Activated CD8-positive, alpha-beta memory T cell treated with anti-CD3 and anti-CD28 coated beads, Interleukin-2, amount 50 U/mL, for 4 hours (primary cell): ENCODE measurements at places on chromosomes 16 and 17.
A peak's percentile ranks its signal among the peaks of the same experiment; 100 is the strongest.

DNA sequence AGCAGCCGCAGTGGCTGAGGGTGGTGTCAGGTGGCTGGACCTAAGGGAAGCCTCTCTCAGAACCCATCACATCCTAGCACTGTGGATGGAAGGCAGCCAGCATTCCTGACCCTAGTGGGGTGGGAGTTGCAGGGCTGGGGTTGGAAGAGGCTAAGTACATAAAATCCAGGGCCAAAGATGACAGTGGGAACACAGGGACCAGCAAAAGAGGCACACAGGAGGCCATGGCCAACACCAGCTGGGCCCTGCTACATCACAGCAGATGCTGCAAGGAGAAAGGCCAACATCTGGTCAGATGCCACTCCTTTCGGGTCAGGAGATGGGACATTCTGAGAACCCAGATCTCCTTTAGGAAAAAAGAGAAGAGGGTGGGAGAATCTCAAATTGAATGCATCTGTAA is 415.4 kb downstream of the SLC39A11 start:
- DNase-seq, result no peak

- no peak for DNase-seq
These were observed 103.1 kb downstream of the RPTOR start for GRCh38 chr17:80647746-80648145.

DNA sequence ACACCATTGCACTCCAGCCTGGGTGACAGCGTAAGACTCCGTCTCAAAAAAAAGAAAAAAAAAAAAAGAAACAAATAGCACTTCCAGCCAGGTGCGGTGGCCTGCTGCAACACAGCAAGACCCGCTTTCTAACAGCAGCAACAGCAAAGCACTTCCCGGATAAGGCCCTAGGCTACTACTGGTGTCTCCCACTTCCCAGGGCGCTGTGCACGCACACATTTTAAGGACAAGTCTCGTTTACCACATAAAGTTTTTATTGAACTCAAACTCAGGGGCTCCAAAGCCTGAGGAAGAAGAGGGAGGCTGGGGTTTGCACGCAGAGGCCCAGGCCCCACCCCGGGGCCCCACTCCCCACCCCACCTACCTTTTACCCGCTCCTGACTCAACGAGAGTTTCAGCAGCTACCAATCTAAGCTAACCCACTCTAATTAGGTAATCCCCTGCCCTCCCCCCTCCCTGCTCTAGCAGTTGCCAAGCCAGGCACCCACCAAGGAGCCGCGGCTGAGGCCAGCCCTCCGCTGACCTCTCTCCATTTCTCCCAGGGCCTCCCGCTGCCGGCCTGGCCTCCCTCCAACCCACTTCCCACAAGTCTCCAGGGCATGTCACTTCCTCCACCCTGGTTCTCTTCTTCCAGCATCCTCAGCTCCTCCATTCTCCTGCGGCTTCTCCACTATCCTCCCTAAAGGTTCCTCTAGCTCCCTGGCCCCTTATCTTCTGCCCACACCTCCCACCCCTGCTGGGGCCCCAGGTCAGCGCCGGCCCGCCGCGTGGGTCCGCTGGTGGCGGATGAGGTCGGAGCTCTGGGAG is 2.4 kb downstream of the ZNF768 start:
- DNase-seq, result no peak

- no peak for DNase-seq
These were observed 92.8 kb upstream of the PMFBP1 start for GRCh38 chr16:72264771-72265170.

GRCh38 chr16:1990351-1991134 is 773 bp downstream of the SYNGR3 start:
- peak; percentile 55 for DNase-seq

- DNase-seq, result no peak
These were observed 11.8 kb downstream of the LASP1 start for GRCh38 chr17:38881600-38882191.

DNA sequence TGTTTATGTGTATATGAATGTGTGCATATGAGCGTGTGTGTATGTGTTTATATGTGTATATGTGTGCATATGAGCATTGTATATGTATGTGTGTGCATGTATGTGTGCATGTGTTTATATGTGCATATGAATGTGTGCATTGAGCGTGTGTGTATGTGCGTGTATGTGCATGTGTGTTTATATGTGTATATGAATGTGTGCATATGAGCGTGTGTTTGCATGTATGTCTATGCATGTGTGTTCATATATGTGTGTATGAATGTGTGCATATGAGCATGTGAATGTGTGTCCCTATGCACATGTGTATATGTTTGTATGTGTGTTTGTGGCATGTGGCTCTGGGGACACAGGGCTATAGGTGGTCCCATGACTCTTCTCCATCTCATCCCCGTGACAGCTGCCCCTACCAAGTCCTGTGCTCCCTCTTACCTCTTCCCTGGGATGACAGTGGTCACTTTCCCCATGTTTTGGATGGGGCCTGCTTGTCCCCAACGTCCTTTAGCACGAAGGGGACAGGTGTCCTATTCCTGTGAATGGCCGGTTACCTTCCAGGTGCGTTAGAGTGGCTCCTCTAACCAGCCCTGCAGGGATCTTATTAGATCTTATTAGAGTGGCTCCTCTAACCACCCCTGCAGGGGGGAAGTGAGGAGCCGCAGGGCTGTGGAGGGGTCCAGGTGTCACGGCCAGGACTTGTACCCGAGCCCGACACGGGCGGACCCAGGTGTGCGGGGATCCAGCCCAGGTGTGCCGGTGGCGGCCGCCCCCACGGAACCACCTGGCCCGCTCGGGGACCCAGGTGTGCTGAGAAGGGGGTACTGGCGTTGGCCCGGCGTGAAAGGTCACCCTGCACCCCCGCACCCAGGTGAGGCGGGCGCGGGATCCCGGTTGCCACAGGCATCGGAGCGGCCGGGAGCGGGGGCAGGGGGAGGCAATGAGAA is 105.6 kb downstream of the SEC14L1 start:
- DNase-seq, result no peak

GRCh38 chr17:59844884-59845594 is 47.7 kb downstream of the TUBD1 start:
- no peak for DNase-seq

GRCh38 chr16:66408163-66409048 is 18.7 kb upstream of the BEAN1 start:
- no peak for DNase-seq

DNA sequence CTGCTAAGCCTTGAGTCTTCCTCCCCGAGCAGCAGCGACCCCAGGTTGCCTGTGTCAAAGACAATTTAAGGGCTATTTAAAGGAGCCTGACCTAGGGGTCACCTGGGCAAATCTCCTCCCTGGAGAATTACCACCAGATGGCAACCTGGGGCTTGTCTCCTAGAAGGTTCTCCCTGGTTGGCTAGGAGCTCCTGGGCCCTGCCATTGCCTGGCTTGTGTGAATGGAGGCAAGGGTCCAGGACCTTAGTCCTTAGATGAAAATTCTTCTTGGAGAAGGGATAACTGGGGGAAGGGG is 51.3 kb upstream of the TAC4 start:
- no peak for DNase-seq

GRCh38 chr16:67207249-67208091 is 8.5 kb downstream of the ELMO3 start:
- DNase-seq, result no peak

DNA sequence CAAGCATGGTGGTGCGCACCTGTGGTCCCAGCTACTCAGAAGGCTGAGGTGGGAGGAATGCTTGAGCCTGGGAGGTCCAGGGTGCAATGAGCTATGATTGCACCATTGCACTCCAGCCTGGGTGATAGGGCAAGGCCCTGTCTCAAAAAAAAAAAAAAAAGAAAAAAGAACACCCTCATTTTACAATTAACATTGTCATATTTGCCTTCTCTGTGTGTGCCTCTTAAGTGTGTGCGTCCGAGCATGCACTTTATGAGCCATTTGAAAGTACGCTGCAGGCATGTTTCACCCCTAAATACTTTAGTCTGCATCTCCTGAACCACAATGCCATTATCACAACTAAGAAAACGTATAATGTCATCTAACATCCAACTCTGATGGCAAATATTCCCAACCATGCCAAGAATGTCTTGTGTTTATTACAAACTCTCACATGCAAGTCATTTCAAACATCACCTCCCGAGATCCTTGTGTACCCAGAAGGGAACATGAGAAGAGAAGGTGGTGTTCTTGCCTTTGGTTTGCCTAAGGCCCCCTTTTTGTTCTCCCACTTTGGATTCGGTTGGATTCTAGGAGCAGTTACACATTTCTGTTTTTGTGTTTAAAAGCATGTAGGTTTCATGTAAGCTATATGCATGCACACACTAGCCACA is 38.0 kb downstream of the CDH1 start:
- no peak for DNase-seq

DNA sequence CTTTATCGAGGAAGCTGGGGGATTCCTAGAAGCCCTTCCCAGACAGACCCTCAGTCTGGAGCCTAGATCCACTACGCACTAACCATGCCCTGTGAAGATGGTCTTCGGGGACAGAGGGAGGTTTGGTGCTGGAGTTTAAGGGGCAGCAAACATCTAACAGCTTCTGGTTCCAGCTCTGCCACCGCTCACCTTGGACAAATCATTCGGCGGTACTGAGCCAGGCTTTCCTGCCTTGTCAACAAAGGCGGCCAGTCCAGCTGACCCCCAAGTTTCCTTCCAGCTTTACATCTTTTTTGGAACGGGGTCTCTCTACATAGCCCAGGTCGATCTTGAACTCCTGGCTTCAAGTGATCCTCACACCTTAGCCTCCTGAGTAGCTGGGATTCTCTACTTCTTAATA is 369 bp upstream of the GJD3 start:
- no peak for DNase-seq

- no peak for DNase-seq
These were observed 7.5 kb upstream of the XPO6 start for GRCh38 chr16:28219282-28219681.

- DNase-seq, result no peak
These were observed 18.2 kb downstream of the DDX42 start for GRCh38 chr17:63792055-63792729.

GRCh38 chr16:78584213-78584860 is 484.9 kb downstream of the WWOX start:
- DNase-seq, result no peak

GRCh38 chr17:41894791-41895331 is 23.9 kb downstream of the ACLY start:
- no peak for DNase-seq

- no peak for DNase-seq
These were observed 80.5 kb downstream of the COPRS start for GRCh38 chr17:31778523-31778922.

DNA sequence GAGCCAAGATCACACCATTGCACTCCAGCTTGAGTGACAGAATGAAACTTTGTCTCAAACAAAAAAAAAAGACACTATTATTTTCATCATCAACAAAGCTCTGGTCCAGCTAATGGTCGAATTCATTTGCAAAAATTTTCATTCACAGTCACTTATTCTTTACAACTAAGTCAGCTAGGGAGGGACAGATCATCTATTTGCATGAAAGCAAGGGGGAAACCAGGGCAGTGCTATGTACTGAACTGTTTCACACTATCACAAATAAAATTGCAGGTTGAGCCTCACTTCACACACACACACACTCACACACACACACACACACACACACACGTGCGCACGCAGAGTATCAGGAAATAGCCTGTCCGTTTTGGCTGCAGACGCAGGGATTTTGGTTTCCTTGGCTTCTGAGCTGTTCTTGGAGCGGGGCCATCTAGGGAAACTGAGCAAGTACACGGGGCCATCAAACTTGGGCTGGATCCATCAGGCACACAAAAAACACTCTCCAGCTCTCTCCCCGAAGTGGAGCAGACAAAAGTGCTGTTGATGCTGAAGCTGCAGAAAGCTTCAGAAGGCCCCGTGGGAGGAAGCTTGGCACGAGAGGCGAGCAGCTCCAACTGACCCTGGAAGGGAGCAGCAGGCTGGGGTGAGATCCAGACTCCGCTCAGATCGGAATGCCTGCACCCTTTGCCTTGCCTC is 44.3 kb upstream of the HELZ start:
- no peak for DNase-seq

DNA sequence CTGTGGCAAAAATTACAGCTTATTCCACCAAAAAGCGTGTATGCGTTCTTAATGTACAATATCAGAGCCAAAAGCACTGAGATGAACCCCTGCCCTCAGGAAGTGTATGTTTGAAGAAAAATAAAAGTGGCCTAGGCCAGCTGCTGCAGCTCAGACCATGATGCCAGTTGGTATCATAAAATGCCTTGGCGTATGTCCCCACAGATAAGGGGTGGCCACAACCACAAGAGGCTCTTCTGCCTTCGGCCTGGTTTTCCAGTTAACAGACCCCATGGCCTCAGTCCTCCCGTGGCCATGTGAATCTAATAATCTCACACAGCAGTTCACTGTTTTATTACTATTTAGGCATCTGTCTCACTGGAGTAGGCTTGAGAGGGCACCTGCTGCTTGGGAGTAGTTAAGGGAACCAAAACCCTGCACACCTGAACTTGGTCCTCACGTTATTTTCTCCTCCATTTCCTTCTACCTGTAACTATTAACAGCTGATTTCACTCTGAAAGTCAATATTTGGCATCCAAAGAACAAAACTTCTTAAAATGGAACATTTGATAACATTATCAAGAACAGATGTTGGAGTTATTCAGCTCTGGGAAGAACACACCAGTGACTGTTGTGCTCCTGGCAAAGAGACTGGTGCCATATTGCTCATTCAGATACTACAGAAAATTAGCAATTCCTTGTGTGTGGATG is 34.8 kb upstream of the ERN1 start:
- no peak for DNase-seq

GRCh38 chr17:43720311-43721060 is 38.1 kb downstream of the SOST start:
- DNase-seq, result peak; percentile 77

DNA sequence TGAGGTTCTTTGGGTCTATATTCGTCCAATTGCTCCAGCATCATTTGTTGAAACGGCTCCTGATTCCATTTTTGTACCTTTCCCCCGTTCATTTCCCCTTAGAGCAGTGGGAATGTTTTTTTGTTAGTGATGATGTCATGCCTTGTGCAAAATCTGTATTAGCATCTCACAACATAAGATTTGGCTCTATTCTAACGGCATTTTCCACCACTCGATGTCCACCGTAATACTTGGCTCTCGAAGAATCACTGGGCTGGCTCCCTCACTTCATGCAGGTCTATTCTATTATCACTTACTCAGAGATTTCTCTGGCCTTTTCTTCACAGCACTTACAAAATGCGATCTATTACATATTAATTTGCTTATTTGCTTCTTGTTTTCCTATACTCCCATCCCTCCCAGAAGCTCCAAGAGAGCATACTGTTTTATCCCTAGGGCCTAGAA is 571 bp upstream of the NME1 start:
- no peak for DNase-seq

GRCh38 chr16:2282262-2282661 is 14.3 kb upstream of the RNPS1 start:
- no peak for DNase-seq

DNA sequence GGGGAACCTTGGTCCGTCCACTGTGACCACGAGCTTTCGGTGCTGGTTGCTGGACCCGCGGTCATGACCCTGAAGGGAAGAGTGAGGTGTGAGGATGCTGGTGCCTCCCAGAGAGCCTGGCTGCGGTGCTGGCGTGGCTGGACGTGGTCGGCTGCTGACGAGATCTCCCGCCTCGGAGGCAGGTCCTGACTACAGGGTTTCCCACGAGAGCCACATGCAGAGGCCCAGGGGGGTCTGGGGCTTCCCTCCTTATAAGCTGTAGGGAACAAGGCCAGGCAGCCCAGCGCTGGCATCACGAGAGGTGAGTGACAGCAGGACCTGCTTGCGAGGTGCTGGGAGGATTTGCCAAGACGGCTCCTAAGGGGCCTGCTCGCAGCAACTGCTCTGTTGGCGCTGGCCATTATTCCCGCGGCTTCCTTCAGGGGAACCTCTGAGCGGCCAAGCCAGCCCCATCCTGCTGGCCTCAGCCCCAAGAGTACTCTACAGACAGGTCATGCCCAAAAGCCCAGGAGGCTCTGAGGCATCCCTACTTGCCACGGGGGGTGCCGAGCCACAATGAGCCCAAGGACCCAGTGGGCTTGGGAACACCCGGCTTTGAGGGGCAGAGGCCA is 134.8 kb downstream of the FOXL1 start:
- no peak for DNase-seq
